ENCODE measurements at places on chromosomes 3 and 15.

DNA sequence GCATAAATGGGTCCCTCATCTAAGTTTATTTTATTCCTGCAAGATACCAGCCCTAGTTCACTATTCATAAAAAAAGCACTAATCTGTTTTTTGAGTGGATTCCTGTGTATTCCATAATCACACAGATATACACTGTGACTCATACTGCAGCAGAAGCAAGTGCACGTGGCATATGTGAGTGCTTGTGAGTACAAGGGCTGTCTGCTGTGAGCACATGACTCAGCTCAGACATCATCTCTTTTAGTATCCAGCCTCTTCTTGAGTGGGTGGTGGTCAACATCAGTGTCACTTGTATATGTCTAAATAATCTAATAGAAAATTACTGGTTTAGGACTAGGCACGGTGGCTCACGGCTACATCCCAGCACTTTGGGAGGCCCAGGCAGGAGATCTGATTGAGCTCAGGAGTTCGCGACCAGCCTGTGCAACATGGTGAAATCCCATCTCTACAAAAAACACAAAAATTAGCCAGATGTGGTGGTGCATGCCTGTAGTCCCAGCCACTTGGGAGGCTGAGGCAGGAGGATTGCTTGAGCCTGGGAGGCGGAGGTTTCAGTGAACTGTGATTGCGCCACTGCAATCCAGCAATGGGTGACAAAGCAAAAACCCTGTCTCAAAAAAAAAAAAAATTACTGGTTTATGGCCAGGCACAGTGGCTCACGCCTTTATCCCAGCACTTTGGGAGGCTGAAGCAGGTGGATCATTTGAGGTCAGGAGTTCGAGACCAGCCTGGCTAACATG is 49.8 kb downstream of the NIPA2 start:
- DNase-seq = no peak

DNA sequence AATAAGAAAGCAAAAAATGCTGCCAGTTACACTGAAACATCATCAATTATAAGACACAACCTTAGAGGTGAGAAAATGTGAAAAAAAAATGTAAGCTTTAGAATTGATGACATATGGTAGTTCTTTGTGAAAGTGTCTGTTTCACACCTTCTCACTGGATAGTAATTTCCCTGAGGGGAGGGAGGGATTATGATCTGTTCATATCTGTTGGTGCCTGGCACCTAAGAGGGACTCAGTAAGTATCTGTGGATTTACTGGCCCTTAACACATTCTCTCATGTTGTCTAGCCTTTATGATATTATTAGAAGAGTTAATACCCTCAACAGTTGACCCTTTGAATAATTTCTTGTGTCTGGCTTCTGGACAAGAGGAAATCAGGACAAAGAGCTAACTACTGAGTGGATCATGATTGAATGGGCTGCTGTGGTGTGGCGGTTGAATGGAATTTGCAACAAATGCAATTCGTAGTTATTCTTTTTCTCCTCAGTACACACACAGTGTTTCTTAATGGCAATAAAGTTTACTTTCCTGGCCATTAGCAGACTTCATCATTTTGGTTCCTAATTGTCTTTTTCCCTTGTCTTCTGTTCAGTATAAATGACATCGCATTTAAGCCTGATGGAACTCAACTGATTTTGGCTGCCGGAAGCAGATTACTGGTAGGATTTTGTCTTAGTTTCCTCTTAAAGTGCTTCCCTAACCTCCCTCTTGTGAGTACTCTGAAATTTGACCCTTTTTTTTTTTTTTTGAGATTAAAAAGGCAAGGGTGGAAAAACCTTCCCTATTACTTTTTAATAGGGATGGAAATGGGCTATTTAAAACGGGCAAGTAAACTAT is 9.5 kb downstream of the IFT122 start:
- no peak for DNase-seq

DNA sequence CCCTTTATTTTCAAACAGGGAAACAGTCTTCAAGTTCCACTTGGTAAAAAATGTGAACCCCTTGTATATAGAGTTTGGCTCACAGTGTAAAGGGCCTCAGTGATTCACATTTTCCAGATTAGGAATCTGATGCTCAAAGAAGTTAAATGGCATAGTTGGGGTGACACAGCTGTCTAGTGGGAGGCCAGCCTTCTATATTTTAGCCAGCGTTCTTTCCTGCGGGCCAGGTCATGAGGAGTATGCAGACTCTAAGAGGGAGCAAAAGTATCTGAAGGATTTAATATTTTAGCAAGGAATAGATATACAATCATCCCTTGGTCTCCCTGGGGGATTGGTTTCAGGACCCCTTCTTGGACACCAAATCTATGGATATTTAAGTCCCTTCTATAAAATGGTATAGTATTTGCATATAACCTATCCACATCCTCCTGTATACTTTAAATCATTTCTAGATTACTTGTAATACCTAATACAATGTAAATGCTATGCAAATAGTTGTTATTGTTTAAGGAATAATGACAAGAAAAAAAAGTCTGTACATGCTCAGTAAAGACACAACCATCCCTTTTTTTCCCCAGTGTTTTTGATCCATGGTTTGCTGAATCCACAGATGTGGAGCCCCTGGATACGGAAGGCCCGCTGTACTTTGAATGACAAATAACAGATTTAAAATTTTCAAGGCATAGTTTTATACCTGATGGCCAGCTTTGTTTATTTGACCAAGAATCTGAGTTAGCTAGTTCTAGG is 7.0 kb downstream of the B2M start:
- DNase-seq = no peak

DNA sequence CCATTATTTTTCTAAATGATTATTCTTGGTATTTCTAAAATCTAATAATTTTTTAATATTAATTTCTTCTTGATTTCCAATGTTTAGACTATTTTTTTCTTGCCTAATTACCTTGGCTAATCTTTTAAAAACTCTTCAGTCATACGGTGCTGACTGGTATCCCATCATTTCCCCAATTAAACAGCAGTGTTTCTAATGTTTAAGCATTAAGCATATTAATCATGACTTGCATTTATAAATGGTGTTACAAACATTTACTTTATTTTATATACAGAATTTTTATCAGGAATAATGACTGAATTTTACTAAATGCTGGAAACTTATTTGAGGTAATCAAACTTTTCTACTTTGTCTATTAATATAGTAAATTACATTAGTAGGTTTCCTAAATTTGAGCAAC is 199.3 kb downstream of the ADAMTSL3 start:
- no peak for DNase-seq

DNA sequence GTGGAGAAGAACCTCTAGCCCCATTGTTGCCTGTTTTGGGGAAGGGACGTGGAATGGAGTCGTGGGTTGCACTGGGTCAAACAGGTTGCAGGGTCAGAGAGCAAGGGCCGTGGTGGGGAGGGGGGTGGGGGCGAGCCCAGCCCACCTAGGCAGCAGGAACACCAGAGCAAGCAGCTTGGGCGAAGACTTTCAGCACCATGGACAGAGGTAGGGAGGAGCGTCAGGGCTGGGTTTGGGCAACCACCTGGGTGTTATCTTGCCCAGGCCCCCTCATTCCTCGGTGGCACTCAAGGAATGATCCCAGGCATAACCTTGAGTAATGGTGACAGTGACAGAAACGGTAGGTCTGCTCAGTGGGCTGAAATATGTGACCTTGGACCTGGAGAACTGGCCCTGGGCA is 45.9 kb upstream of the TMEM115 start:
- no peak for DNase-seq

- DNase-seq = no peak
Observed at GRCh38 chr3:138180375-138181029, 5.8 kb upstream of the DBR1 start.

DNA sequence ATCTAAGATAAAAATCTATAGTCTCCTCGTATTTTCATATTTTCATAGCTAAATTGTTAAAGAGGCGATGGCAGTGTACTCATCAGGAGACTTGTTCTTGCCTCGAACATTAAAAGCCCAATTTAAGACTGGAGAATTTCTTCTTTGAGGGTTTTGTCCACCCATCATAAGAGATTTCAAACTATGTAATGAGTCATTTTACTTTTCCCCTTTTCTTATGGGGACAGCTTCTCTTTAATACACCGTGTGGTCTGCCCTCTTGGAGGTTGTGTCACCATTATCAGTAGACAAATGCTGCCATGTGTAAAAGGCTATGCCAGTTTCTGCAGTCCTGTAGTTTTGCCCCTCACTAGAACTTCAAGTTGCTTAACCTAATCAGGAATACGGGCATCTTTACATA is 16.9 kb downstream of the TGFBR2 start:
- DNase-seq = no peak

DNA sequence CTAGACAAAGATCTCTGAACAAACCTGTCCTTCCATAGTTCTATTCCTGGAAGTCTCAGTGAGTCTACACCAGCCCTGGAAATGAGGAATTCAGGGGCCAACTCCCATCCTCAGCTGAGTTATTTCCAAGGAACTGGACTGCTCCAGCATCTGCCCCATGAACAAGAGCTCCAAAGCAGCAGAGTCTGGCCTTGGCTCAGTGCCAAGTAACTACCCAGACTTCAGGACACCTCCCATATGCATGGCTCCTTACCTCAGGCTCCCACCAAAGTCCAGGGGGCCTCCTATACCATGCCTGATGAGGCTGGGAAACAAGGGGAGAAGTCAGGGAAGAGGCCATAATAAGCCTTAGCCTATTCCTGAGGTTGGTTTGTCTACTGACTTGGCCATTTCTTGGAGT is 45.0 kb downstream of the FAIM start:
- DNase-seq = no peak

GRCh38 chr15:55802600-55803376 is 59.8 kb upstream of the PRTG start:
- DNase-seq = no peak

DNA sequence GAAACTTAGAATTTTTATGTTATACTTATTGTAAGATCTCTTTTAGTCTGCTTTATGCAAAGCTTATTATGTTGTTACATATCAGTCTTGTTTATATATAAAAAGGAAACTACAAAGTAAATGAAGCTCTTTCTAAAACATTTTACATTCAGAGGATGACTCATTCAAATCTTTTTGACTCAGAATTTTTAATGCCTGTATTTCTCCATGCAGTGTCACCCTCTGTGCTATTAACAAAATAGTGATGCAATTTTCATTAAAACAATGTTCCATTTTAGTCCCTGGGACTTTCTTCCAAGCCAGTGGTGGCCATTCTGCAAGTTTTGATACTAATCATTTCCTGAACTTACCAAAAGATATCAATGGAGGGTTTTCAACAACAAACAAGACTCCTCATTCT is 216.1 kb downstream of the NAALADL2 start:
- DNase-seq = no peak

DNA sequence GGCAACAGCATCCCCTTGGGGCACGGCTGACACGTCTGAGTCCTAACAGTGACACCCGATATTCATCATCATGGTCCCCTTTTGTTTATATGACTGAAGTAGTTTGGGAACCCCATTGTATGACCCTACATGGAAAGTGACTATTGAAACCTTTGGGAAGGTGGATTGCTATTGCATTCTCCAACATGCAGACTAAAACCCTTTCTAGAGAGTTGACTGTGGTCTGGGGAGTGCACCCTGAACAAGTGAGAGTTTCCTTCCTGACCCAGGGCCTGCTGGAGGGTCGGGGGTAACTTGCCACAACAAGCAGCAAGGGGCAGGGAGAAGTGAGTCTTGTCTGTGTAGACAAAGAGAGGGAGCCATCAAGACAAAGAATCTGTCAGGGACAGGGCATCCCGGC is 54.4 kb downstream of the ISG20 start:
- no peak for DNase-seq

DNA sequence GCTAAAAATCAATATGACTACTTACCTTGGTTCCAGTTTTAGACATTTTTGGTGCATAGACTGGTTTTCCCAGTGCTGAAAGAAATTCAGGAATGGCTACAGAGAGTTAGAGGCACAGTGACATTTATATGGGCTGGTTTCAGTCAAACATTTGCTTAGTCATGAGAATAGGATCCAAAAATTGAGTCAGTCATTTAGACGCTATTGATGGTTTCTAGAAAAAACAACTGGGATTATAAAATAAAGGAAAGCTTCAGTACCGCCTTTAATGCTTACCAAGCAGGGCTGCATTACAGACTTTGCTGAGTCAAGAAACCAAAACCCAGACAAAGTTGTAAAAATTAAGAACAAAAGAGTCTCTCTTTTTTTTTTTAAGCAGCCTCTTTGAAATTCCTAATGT is at the start of gene CRYGS:
Gene CRYGS, minus strand, starts transcription at position 100 of the 400 bp plus-strand sequence. Its CDS starts 54 bp downstream, at position 46.
- no peak for DNase-seq

DNA sequence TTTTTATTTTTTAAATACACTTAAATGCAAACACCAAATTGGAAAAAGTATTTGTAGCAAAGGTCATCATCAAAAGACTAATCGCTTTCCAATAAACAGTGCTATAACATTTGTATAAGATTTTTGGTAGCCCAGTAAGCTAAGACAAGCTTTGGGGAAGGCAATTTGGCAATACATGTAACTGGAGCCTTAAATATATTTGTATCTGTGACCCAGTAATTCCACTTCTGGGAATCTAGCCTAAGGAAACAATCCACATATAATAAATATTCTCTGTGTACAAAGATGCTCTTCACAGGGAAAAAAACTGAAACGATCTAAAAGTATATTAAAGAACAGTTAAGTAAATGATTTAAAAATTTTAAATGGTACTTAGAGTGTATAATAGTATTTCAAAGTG is 65.5 kb upstream of the TJP1 start:
- DNase-seq = no peak

- DNase-seq = no peak
Observed at GRCh38 chr3:183818041-183818620, 7.2 kb downstream of the MAP6D1 start.

GRCh38 chr15:64772488-64772887 is 2.9 kb downstream of the RBPMS2 start:
- DNase-seq = no peak

- no peak for DNase-seq
Observed at GRCh38 chr15:86106306-86106705, 26.6 kb downstream of the AGBL1 start.

- DNase-seq = no peak
Observed at GRCh38 chr15:74422265-74422651, 11.5 kb downstream of the SEMA7A start.

DNA sequence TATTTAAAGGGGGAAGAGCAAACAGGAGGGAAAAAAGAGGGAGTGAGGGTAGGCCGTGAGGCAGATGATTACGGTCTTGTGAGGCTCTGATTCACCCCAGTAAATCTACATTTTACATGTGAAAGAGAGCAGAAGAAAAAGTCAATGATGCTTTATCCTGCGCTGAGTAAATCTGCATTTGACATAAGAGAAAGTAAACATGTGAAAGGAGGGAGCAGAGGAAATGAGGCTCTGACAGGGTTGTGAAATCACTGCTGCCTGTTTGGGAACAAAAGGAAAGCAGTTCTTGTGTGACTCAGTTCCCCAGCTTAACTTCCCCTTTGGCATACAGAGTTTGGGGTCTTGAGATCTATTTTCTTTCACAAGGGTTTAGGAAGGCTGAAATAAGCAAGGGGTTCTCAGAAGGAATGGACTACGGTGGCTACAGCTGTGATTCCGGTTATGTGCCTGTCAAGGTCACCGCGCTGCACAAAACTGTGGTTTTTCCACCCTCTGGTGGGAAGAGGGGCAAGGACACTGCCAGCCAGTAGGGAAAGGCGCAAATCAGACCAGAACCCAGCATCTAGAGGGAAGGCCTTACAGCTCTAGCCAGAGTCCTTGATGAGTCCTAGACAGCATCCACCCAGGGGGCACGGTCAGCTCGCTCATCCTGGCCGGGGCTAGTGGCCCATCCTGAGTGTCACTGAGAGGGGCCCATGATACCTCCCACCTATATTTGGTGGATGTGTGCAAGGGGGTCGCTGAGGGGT is 18.9 kb upstream of the HCN4 start:
- DNase-seq = no peak

GRCh38 chr15:100194996-100195395 is 146.8 kb downstream of the ADAMTS17 start:
- DNase-seq = no peak

GRCh38 chr3:182710557-182711157 is 82.6 kb upstream of the ATP11B start:
- no peak for DNase-seq

GRCh38 chr3:7658294-7658693 is 797.4 kb downstream of the GRM7 start:
- DNase-seq = no peak
